ENCODE measurements at places on chromosomes 7 and 10.
A peak's percentile ranks its signal among the peaks of the same experiment; 100 is the strongest.

- DNase-seq = no peak
These were observed 383.8 kb upstream of the ZMIZ1 start for GRCh38 chr10:78684947-78685346.

DNA sequence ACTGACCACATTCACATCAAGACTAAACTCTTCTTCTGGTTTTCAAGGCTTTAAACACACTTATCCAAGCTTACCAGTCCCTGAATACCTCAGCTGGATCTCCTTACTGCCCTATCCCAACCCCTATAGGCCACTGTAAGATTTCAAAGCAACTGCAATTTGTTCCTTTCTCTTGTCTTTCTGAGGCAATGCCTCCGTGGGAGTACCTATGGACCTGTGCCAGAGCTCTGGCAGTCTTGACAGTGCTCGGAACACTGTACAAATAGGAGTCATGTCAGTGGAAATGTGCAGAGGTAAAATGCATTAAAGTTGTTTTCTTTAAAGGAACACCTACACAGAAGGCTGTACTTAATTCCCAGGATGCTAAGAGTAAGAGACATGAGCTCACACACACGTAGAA is 124.7 kb downstream of the CNOT4 start:
- DNase-seq = no peak

GRCh38 chr7:122255454-122255853 is 49.1 kb downstream of the FEZF1 start:
- DNase-seq = no peak

DNA sequence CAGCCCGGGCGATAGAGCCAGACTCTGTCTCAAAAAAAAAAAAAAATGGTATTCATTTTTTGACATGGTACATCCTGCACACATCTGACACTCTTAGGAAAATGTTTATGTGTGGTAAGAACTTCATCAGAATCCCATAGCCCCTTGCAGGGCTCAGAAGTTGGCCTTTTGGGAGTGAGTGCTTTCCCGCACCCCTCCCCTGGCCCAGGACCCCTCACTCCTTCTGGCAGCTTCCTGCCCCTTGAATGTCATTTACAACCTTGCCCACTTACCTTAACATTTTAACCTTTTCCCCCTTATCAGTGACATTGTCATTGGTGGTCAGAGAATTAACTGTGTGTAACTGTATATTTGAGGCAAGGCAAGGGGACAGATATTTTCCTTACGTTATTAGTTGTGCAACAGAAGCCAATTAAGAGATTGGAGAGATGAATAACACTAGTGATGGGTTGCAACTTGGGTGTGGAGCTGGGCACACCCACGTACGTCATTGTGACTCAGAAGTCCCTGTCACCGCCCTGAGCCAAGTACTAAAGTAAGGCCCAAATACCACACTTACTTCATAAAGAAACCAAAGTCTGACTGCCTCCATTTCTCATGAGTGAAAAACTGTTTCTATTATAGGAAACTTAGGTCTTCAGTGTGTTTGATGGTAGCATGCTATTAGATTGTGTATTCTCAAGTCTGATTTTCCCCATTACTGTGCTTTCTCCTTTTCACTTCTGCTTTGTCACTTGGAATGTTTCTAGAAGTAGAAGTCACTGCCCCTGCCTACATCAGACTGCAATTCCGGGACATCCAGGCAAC is 31.6 kb downstream of the OGDH start:
- DNase-seq = no peak

DNA sequence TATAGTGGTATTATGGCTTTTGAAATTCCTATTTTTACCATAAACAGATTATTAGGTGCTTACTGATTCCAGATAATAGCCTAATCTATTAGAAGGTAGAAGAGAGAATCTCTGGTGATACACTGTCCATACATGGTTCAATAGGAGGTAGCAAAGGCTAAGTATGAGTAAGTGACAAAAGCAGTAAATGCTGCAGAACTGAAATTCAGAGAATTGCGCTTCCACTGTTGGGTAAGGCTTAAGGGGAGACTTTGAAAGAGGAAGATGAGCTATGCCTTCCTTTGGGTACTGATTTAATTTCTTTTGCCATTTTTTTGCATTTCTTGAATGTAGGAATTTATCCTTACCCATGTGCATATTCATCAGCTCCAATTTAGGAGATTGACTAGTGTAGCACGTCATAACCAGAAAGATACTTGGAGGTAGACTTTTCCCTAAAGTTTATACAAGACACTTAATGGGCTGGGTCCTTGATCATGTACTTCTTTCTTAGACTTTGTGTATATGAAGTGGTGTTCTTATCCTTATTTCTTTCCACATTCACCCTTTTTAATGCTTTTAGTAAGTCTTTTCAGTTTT is 15.3 kb downstream of the MKLN1 start:
- DNase-seq = no peak

DNA sequence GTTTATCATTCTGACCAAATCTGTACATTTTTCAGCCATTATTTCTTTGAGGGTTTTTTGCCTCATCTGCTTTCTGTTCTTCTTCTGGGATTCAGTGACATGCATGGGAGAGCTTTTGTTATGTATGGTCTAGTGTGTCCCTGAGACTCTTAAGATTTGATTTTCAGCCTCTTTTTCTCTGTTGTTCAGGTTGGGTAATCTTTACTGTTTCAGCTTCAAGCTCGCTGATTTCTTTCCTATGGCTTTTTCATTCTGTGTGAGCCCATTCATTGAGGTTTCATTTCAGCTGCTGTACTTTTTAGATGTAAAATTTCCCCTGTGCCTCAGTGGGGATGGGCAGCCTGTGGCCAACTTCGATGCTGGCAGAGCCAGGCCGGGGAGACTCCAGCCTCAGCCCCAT is 38.1 kb downstream of the FOXK1 start:
- DNase-seq = no peak

- DNase-seq = peak; percentile 48
These were observed 511 bp upstream of the NRP1 start for GRCh38 chr10:33334805-33335550.

DNA sequence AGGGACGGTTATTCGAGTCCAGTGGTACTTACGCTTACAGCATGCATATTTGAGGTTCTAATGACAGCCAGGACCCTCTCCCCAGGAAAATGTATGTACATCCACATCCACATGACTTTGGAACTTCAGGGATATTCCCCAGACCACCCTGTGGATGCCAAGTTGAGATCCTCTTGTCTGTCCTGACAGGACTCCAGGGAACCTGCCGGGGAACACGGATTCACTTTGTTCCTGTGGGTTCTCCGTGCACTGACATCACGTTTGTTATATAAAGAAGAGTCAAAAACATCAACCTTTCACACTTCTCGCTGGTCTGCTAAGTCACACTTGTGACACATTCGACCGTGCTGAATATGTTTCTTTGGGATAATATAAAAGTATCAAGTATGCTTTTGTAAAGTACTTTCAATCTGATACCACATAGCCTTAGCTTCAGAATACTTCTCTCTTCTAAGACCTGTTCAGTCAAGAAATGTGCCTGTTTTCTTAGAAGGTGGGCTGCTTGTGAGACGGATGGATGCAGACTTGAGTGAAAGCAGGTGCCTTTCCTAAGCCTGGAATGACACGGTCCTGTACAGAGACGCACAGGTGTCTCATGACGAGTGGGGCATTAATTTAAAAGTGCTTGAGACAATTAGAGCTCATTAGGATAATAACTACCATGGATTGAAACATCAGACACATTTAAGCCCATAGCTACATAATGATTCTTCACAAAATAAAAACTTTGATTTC is 38.7 kb downstream of the CALML5 start:
- DNase-seq = no peak

- no peak for DNase-seq
These were observed 31.1 kb upstream of the SLF2 start for GRCh38 chr10:100881556-100882213.
